ENCODE measurements at places on chromosomes 7 and 10.
A peak's percentile ranks its signal among the peaks of the same experiment; 100 is the strongest.

DNA sequence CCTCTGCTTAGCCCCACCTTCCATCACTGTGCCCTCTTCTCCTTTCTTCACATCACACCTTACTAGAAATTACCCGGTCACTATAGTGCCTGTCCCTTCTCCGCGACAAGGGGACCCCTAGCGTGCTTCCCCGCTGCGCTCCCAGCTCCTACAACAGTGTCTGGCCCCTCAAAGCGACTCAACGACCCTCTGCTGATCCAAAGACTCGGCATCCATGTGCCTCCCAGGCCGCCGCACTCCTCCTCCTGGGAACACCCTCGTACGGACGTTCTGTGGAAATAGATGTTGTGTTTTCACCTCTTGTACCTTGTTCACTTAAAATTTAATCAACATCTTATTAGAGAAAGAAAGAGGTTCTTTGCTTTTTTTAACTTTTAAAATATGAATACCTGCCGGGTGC lies 463.5 kb downstream of the DNAJB6 start:
- DNase-seq = no peak

DNA sequence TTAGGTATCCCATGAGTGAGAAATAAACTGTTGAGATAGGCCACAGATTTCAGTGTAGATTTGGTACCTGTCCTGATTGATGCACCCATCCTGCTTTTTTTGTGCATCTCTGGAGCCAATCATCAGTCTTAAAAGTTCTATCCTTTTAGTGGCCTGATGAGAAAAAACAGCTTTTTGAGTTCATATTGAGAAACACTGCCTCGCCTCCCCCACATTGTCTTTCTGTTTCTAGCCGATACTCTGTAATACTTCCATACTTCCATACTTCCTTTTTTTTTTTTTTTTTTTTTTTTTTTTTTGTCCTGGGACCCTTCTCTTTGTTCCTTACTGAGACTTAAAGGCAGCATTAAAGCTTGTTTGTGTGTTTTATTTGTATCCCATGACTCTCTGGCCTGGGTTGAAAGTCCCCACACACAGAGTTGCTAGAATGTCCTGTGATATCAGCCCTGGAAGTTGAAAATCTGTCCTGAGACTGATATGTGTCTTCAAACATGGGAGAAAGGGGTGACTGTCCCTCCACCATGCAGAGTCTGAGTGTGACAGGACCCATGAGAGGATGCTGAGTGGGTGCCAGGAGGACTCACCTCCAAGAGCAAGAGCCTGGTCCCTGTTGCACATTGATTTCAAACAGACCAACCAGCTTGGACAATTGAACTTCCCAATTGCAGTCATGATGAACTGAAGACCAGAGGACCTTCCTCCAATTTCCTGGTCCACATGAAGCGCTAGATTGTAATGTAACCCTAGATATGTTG lies 5.7 kb downstream of the ZNF22 start:
- no peak for DNase-seq

GRCh38 chr7:117346161-117346560 lies 23.3 kb upstream of the WNT2 start:
- no peak for DNase-seq

DNA sequence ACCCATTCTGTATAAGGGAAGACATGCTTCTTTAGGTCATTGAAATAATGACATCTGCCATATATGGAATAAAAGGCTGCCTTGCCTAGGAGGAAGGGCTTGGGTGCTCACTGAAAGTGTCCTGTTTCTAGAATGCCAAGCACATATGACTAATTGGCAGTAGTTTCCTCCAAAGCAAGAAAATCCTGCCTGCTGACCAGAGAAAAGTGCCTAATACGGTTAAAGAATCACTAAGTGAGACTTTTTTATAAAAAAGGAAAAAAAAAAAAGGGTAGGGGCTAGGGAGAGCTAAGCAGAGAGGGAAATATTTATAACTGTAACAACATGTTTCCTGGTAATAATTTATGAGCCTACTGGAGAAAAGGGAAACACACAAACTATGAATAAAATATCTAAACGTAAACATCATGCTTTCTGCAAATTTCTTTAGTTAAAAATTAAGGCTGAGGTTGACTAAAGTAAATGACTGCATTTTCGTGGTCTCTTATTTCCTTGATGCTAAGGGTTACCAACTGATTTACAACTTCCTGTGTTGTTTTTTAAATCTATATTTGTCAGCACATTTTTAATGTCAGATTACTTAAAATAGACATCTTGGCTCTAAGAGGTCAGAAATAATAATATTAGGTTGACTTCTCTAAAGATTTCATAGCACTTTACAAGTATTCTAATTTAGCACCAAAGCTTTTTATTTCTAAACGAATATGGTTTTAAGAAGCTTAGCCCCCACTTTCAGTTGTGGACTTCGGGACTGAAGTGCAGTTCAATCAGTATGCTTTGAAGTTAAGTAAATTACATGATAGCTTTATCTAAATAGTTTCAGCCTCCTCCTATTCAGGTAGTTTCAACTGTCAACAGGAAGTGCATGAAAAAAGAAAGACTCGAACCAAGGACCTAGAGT lies 89.6 kb downstream of the CABCOCO1 start:
- DNase-seq = no peak

DNA sequence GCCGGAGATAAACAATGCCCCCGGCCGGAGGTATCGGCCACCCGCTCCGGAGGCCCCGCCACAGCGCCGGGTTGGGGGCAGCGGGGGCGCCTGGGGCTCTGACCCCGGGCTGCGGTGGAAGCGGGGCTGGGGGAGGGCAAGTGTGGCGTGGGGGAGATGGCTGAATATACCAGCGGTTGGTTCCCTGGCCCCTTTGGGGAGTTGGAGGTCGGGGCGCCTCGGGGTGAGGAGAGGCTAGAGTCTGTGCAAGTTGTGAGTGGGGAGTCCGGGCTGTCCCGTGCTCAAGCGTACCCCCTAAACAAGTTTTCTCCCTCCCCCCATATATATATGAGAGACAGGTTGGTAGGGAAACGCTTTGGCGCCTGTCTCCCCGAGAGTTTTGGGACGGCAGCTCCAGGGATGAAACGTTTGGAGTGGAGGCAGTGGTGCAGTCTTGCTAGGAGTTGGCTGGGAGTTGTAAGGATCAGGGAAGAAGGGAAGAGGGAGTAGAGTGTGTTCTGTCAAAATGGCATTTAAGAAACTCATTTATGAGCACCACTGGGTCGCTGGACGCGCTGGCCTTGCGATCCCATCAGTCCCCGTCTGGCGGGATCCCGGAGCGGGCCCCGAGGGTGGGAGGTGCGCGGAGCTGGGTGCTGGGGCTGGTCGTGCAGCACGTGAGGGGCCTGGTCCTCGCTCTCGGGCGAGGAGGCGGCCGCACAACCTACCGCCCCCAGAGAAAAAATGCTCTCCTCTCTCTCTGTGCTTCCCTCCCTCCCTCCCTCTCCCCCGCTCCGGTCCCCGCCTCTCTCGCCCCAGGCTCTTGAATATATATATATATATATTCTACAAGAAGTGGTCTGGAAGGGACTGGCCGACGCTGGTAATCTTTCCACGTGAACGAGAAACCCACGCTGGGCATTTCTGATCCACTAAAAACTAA lies 1.1 kb downstream of the TET1 start:
- no peak for DNase-seq

- peak; percentile 64 for DNase-seq
Measured at GRCh38 chr10:110504111-110504735, 6.5 kb downstream of the DUSP5 start.

DNA sequence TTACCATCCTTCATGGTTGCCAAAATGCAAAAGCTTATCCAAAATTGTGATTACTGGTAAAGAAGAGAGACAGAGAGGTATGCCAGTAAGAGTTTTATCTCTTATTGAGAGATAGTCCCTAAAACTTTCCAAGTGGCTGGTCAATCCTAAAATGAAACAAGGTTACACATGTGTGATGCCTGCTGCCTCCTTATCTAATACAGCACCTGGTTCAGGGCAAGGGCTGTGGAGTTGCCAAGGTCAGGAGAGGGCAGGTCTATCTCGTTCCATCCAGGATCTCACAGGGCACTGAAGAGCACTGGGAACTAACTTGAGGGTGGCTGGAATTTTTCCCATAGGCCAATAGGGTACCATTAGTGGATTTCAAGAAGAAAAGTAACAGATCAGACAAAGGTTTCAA lies 18.3 kb downstream of the VOPP1 start:
- DNase-seq = no peak

DNA sequence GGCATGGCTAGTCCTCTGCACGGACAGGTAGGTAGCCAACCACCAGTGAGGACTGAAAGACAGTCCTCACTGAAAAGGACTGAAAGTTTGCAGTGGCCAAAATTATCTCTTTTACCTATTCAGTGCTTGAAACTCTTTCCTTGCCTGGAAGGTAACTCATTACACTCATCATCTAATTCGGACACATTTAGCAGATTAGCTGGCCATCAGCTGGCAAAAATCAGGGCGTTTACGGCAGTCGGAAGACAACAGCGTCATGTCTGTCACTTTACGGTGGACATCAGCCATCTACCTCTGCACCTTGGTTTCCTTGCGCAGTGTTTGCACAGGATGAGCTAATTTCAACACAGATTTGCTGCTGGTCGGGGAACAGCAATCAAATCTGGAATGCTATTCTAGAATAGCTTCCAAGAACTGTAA lies 740 bp downstream of the ANXA7 start:
- DNase-seq = peak; percentile 12

DNA sequence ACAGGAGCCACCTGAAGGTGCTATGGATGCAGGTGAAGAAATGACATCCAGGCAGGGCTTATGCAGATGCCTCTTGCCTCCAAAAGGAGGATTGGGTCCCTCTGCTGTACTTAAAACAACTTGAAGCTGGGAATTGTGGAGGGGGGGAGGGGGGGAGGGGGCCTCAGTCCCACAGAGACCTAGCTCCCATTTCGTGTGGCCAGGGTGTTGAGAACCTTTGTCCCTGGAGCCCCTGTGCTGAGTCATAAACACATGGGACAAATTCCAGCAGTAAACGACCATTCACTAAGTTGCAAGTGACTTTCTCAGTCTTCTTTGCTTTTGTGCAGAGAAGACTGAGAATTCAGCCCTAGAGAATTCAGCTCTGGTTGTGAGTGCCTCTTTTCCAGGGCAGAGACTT lies 96.5 kb upstream of the PODXL start:
- no peak for DNase-seq

DNA sequence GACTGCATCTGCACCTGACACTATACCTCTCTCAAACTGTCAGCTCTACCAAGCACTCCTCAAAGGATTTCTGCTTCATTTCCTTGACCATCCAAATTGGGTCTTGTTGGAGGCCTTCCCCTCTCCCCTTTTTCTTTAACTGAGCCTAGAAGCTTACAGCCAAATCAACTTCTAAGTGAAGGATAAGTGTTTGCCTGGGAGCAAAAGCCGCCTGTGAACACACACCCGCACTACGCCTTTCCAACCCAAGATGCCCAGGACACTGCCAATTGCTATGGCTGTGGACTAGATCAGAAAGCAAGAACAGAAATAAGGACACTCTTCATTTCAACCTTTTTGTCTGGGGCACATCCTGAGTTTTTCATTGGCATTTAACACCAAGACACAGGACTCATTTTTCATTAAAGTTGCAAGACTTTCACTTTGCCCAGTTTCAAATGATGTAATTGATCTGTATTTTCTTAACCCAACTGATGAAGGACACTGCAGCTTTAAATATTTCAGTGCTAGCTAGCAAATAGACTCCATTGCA lies 52.8 kb downstream of the CPEB3 start:
- DNase-seq = no peak

DNA sequence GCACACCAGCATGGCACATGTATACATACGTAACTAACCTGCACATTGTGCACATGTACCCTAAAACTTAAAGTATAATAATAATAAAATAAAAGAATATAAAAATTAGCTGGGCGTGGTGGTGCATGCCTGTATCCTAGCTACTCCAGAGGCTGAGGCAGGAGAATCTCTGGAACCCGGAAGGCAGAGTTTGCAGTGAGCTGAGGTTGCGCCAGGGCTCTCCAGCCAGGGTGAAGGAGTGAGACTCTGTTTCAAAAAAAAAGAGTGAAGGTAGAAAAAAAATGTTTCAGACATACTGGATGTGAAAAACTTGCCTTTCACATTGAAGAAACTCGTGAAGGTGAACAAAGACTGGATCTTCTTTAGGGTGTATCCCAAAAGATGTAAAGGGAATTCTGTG lies 26.7 kb downstream of the TSPAN14 start:
- DNase-seq = no peak

DNA sequence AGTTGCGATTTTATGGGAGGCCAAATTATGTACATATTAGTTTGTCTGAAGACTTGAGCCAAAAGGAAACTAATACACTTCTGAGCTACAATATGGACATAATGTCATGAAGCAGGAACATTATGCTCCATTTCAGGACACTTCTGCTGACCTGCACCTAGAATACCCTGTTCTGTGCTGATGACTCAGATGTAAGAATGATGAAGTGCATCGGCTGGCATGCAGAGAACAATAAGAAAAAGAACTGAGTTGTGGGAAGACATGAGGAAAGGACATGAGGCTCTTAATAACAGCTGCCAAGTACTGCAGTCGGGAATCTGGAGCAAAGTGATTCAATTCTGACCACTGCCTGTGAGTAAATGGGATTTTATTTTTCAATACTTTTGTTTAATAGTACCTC lies 192.9 kb upstream of the VSTM2A start:
- peak; percentile 20 for DNase-seq

GRCh38 chr7:21028599-21028998 lies 241.9 kb upstream of the SP8 start:
- no peak for DNase-seq

All from fibroblast of the conjunctiva (primary cell).